ENCODE measurements at places on chromosomes 7 and 10.

DNA sequence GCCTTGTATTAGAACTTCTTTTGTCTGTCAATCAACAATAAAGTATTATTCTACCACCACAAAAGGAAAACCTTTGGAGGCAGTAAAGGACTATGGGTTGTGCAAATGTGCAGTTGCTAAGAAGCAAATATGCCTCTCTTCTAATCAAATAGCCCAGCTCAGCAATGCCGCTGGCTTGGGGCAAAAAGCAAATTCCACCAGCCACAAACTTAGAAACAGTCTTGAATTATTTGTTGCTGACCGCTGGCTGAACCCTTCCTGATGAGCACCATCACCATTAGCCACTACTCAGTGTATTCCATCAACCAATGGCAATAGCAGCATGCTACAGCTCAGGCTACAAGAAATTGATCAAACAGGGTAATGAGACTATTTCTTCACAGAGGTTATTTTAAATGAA lies 51.0 kb downstream of the SKAP2 start:
- DNase-seq = no peak

GRCh38 chr10:38027986-38028385 lies 17.5 kb downstream of the ZNF33A start:
- no peak for DNase-seq

DNA sequence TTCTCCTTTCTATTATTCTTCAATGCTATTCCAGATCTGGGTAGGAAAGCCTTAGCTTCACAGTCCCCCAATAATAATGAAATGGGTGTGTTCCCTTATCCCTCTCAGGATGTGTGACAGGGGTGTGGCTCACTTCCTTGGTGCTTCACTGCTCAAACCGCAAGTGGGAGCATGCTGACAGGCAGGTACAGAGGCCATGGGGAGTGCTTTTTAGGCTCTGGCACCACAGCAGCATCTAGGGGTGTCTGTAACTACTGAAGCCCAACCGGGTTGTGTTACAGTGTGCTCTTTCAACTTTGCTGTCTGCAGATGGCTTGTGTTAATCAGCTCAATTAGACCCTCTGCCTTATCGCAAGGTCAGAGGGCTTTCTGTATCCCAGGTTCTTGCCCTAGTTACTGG lies 79.4 kb upstream of the CYP2C9 start:
- no peak for DNase-seq

- no peak for DNase-seq
Observed at GRCh38 chr7:74307738-74308505, 18.7 kb downstream of the CLIP2 start.

- no peak for DNase-seq
Observed at GRCh38 chr7:90758933-90759562, 162.9 kb downstream of the CDK14 start.
